ENCODE measurements at places on chromosomes 2 and 18.

GRCh38 chr2:224865016-224865415 lies 148.9 kb upstream of the CCDC195 start:
- no peak for DNase-seq

DNA sequence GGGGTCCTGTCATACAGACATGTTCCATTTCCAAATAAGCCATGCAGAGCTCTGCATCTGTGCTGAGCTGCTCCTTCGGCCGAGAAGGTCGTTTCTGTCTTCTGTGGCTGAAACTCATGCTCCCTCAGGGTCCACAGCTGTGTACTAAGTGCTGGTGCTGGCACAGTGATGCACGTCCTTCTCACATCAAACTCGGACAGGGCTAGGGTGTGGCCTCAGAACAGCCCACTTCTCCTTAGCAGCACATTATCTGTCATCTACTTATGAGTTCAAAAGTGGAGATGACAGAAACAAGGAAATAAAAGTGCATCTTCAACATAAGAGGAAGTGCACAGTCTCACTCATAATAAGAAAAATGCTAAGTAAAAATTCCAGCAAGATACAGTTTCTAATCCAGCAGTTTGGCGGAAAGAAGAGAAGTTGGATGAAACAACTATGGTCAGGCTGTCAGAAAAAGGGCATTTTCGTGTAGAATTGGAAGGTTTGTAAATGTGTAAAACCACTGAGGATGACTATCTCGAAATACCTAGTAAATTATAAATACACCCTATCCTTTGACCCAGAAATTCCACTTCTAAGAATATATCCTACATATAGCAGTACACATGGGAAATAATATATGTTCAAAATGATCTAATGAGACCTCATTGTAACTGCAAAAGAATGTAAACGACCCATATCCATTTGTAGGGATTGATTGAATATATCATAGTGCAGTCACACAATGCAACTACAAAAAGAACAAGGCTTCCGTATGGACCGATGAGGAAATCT lies 53.7 kb upstream of the APCDD1 start:
- DNase-seq = no peak

GRCh38 chr2:226904592-226904991 lies 68.7 kb downstream of the RHBDD1 start:
- no peak for DNase-seq

- no peak for DNase-seq
These were observed 18.9 kb downstream of the TWIST2 start for GRCh38 chr2:238866656-238867277.

DNA sequence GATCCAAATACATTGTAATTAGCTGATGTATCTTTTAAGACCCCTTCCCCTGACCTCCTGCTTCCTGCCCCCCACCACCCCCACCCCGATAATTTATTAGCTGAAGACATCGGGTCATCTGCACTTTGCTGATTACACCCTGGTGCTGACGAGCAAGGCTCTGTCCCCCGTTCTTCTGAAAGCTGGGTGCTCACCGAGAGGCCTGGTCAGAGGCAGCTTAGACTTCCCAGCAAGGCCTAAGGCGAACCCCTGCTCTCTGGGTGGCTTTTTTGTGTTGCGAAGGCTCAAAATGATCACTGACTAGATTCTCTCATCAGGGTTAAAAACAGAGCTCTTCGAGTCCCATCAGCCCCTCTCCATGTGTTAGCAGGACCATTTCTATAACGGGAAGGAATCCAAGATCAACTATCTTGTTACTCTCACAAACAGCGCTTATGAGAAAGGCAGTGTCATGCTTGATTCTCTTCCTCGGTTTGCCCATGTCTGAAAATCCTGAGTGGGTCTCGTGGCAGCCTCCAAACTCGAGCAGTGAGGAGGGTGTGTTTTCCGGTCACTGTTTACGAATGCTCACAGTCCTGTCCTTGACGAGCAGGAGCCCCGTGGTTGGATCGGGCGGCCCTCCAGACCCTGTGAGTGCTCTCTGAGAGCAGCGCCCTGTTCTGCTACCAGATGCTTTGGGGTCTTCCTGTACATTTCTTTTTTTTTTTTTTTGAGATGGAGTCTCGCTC lies 201.6 kb downstream of the HDAC4 start:
- DNase-seq = no peak

- no peak for DNase-seq
These were observed 39.4 kb upstream of the NCKAP5 start for GRCh38 chr2:133607679-133608078.

GRCh38 chr18:76688724-76689472 lies 133.5 kb upstream of the ZNF236 start:
- DNase-seq = no peak

GRCh38 chr2:63268946-63269345 lies 218.3 kb downstream of the OTX1 start:
- DNase-seq = no peak

GRCh38 chr2:214156971-214157370 lies 253.9 kb upstream of the VWC2L start:
- no peak for DNase-seq

DNA sequence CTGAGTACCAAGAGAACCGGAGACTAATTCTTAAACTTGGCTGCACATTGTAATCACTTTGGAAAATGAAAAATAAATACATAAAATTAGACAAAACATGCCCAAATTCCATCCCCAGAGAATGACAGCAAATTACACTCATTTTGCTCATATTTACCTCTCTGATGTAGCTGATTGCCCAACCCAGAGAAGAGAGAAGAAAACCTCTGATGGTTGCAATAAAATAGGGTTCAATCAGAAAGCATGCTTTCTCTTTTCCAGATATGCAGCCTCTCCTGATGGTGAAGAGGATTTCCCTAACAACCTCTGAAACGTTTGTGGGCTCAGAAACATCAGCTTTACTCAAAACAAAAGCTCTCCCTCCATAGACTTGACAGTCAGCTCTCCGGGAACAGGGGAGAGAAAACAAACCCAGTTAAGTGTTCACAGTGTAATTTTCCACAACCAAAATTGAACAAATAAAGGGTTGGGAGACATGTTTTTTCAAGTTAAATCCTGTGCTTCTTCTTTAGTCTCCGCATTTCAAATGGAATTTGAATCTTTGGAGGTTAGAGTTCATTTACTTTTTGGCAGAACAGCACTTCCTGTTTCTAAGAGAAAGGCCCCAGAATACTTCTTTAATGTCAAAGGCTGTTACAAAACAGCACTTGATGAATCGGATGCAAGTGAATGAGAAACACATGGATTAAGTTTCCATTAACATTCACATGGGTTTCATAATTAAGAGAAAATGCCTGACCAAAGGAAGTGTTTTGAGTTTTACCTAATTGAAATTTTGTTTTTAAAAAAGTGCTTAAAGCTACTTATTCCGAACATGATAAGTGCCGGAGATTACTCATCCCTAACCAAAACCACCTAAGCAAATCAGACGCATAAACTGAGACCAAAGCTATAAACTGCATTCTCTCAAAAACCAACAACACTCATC lies 570.1 kb upstream of the SYT4 start:
- no peak for DNase-seq

- no peak for DNase-seq
These were observed 131.4 kb upstream of the BOD1L2 start for GRCh38 chr18:57015451-57015850.

DNA sequence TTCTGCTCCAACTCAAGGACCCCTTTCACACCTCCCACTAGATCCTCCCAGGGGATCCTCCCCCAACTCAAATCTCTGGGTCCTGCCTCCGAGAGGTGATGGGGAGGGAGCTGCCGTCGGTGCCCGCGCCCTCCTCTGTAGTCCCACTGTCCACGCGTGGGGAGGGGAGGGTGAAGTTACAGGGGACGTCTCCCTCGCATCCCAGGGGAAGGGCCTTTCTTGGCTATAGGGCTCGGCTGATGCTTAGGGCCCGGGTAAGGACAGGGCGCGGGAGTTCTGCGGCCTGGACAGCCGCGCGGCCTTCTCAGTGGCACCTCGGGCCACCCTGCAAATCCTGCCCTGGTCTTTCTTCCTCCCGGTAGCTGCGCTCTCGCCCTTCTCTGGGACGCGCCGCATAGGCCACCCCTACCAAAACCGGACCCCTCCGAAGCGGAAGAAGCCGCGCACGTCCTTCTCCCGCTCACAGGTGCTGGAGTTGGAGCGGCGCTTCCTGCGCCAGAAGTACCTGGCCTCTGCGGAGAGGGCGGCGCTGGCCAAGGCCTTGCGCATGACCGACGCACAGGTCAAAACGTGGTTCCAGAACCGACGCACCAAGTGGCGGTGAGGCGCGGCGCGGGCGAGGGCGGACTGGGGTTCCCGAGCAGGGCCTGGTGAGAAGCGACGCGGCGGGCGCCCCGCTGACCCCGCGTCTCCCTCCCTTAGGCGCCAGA lies 1.2 kb downstream of the TLX2 start:
- no peak for DNase-seq

DNA sequence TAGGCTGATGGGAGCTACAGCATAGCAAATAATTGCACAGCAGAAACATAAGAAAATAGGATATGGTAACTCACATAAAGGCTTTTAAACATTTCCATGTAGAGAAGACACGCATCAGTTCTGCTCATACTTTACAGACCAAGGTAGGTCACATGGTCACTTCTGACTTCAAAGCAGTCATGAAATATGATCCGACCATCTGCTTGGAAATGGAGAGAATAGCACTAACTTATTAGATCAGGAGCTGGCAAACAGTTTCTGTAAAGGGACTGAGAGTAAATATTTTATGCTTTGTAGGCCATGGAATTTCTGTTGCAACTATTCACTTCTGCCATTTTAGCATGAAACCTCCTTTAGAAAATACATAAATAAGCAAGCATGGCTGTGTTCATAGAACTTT lies 936.6 kb upstream of the FANCL start:
- DNase-seq = no peak

DNA sequence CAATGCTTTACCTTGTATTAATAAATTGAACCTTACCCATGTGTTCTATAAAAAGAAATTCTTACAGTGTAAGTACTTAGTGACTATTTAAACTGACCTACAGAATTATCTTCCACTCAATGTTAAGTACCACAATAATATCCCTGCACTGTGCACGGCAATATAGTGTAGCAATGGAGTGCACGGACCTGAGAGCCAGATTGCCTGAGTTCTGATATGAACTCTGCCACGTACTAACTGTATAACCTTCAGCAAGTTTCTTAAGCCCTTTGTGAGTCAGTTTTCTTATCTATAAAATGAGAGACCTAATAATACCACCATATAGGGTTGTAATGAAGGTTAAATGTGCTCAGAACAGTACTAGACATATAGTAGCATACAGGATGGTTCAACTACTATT lies 66.2 kb downstream of the GPR39 start:
- no peak for DNase-seq

DNA sequence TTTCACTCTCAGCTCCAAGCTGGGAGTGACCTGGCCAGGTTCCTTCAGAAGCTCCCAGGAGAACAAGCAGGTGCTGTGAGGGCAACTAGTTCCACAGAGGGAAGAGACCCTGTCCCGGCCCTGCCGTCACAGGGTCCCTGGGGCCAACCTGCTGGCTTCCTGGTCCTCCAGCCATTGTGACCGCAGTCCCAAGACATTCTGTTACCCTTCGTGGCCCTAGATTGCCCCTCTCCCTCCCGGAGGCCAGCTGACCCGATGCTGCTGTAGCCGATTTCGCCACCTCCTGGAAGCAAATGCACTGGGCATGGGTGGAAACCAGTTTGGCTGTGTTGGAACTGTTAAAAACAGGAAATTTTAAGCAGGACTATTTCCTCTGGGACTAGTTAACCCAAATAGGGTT lies 55.4 kb downstream of the EPAS1 start:
- DNase-seq = no peak

GRCh38 chr2:174675615-174676014 lies 78.0 kb upstream of the WIPF1 start:
- peak; percentile 47 for DNase-seq

GRCh38 chr2:158459161-158460003 lies 2.6 kb downstream of the PKP4 start:
- DNase-seq = no peak

- DNase-seq = no peak
These were observed 40.4 kb upstream of the SELENOI start for GRCh38 chr2:26305540-26305939.

DNA sequence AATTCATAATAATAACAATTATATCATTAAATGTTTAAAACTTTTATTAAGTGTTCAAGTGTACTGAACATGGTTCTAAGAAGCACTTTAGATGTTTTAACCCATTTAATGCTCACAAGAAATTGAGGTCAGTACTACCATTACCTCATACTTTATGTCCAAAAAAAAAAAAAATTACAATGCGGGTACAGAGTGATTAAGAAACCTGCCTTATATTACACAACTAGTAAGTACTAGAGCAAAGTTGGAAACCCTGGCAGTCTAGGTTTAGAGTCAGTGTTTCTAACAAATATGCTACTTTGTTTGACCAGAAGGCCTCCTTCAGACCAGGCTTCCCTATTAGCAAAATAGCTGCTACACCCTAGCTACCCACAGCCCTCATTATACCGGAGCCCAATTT lies 28.5 kb downstream of the PLEKHM3 start:
- DNase-seq = no peak

DNA sequence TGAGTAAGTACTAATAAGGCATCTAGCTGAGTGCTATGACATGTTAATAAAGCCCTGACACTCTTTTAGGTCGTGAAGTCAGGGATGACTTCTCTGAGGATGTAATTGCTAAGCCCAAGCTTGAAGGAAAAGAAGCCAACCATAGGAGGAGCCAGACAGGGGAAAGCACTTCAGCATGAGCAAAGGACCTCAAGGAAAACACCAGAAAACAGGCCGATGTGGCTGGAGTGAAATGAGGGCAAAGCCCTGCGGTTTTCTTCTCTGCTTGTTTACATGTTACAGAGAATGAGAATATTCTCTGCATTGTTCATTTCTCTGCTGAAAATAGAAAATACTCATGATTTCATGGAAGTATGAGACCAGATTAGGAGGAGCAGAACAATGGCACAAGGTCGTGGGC lies 112.5 kb upstream of the ARHGAP28 start:
- no peak for DNase-seq

DNA sequence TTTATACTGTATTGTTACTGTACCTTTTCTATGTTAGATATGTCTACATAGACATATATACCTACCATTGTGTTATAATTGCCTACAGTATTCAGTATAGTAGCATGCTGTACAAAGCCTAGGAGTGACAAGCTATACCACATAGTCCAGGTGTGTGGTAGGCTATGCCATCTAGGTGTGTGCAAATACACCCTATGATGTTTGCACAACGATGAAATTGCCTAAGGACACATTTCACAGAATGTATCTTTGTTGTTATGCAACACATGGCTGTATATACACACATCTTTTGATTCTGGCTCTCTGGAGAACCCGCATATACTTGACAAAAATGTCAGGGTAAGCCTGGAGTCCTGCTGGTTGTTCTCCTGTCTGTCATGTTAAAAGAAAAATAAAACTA lies 85.1 kb downstream of the BCL2L11 start:
- no peak for DNase-seq

GRCh38 chr18:46283895-46284295 lies 179.7 kb downstream of the HAUS1 start:
- no peak for DNase-seq

- DNase-seq = no peak
These were observed 708 bp upstream of the MALT1 start for GRCh38 chr18:58670404-58671110.

- no peak for DNase-seq
These were observed 118.8 kb downstream of the FSHR start for GRCh38 chr2:49035481-49035880.
